ENCODE measurements at places on chromosomes 11 and 22.

- DNase-seq, result no peak
Observed at GRCh38 chr22:30325724-30326254, 952 bp downstream of the TBC1D10A start.

DNA sequence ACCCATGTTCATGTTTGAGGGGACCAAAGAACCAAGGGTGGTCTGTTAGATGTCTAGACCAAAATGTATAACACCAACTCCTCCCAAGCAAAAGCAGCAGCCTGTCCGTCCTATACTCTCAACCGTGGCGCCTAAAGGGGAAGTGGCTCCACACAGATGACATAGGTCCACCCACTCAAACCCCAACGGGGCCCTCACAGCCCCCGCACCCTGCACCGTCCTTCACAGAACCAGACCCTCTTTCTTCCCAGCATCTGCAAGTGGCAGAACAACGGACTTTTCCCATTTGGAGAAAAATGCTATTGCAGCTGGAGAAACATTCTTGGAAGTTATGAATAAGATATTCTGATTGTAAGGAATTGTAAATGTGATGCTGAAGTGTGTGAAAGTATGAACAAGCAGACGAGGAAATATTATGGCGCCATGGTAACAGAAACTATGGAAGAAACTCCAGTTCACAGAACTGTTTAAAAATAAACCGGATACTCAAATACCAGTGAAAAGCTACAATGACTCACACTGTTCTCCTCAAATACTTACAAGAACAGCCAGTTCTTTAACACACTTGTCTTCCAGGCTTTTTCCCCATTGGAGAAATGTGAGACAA, 76.5 kb upstream of the ARFGAP3 start:
- no peak for DNase-seq

DNA sequence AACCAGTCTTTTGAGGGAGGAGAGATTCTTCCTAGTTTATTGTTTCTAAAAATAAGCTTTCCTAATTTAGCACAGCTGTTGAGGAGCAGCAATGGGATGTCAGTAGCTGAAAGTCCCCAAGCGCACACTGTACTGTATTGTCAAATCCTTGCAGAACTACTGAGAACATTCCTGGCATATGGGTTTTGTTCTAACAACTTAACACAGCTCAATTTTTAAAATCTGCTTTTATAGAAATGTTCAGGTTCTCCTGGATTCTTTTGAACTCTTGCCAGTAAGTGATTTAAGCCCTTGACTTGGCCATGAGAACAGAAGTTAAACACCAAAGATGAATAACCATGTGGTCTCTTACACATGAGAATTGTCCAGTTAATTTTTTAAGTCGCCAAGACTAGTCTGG, 218.6 kb downstream of the FAT3 start:
- DNase-seq, result no peak

DNA sequence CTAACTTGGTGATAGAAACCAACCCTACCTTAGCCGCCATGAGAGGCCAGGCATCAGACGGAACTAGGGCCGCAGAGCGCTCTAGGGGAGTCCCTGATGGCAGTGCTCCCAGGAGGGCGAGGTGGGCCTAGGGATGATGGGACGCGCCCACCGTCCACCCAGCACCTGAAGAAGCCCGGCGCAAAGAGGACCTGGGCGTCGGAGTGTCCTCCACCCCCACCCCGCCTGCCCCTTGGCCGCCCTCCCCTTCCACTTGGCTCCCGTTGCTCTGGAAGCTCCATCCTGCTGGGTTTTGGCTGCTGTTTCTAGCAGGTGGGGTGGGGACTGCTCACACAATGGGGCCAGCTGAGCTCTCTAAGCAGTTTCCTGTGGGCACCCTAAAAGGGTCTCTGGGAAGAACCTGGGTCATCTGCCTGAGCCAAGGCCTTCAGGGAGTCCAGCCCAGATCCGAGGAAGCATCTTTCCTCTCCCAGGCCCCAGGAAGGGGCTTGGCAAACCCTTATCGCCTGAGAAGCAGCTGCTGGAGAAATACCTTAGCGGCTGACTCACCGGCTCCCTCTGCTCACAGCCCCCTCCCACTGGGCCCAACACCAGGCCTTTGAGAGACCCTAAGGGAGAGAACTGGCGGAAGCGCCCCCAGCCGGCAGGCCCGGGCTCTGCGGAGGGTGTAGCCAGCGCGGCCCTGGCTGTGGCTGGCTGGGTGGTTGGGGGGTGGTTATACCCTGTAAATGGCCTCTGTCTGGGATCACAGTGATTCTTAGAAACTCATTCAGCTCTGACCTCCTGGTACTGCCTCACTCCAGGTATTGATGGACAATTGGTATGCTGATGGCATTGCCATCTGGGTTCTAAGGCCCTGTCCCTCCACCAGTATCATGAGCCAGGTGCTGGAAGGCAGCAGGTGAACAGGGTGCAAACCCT, 19.3 kb downstream of the CREB3L1 start:
- DNase-seq, result no peak

DNA sequence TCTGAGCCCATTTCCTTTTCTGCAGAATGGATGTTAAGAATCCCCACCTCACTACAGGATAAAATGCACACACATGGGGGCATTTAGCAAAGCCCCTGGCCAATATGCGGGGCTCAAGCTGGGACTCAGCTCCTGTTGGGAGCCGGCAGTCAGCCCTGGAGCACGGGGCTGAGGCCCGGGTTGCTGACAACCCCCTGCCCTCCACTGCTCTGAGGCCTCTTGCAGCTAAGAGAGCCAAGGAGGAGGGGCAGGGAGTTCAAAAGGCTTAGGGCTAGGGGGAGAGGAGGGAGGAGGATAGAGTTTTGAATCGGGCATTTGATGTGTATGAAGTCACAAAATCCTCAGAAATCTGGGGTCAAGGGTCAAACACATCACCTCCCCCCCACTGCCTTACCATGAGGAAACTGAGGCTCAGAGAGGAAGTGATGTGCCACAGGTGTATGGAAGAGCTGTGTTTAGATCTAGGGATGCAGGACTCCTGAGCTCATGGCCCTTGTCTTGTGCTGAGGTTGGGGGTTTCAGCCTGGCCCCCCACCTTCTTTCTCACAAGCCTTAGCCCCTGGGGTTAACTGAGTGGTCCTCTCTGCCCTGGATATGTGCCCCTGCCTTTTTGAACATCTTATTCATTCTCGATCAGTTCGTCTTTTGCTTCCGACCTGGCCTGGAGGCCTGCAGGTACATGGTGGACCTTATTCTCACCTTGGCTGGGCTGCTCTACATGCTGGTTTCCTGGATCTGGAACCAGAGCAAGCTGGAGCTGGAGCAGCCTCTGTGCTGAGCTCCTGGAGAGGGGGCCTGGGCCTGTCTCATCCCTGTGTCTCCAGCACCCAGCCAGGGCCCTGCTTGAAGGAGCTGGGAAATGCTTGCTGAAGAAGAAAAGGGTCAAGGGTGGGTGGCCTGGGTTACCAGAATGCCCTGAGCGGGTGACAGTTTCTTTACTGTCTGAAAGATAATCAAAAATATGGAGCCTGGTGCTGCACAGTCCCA, 80.3 kb downstream of the LRRC32 start:
- DNase-seq, result no peak

GRCh38 chr22:48556222-48556621, 1271.5 kb downstream of the BRD1 start:
- no peak for DNase-seq

DNA sequence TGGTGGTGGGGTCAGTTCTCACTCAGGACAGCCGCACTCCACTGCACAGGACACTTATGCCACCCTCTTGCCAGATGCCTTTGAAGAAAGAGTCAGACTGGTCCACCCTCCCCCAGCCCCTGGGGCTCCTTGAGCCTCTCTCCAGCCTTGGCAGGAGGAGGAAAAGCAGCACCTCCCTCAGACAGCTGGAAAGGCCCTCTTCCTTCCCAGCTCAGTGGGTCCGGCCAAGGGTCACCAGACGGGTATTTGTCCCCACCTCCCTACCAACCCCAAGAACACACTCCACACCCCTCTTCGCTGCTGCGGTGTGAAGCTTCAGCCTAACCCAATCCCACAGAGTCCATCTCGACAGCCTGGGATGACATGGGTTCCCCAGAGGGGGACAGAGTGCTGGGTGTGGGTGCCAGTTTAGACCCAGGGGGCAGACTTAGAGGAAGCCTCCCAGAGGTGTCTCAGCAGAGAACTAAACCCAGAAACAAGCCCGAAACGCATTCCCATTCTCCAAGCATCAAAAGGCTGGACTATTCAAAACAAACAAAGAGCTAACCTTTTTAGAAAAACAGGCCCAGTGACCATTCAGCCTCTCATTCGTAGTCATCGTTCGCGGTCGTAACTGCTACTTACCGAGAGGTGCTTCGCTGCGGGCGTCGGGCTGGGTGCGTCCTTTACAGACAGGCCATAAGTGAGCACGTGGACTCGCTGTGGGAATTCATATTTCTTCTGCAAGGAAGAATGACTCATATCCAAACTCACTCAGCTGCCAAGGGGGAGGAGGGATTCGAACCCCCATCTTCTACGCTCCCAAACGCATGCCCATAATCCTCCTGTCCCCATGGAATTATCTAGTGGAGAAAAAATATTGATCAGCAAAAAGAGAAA, 57.5 kb upstream of the ANO1 start:
- no peak for DNase-seq

GRCh38 chr11:102794382-102794781, 3.6 kb downstream of the MMP1 start:
- DNase-seq, result no peak

Measured in NCI-H187 (cell line).